ENCODE measurements at places on chromosomes 12 and 14.
A peak's percentile ranks its signal among the peaks of the same experiment; 100 is the strongest.

GRCh38 chr12:63228853-63229252, 77.9 kb upstream of the AVPR1A start:
- DNase-seq: no peak

DNA sequence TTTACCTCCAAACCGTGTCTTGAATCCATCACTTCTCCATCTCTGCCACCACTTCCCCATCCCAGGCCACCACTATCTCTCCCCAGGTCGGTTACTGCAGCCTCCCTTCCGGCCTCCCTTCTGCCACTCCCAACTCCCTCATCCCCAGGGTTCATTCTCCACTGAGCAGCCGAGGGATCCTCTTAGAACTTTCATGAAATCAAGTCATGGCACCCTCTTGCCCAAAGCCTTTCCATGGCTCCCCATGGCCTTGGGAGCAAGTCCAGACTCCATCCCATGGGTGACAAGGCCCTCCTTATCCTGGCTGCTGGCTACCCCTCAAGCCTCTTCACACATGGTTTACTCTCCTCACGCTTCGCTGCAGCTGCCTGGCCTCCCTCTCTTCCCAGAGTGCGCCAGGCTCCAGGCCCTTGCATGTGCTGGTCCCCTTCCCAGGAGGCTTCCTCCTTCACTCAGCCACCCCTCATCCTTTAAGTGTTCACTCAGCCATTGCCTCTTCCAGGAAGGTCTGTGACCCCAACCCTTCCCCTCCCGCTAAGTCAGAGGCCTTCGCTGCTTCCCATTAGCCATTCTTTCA, 17.9 kb upstream of the SH2B3 start:
- no peak for DNase-seq

GRCh38 chr12:18718462-18718861, 19.4 kb downstream of the PLCZ1 start:
- DNase-seq: no peak

GRCh38 chr14:88234442-88234841, 88.6 kb downstream of the KCNK10 start:
- no peak for DNase-seq

DNA sequence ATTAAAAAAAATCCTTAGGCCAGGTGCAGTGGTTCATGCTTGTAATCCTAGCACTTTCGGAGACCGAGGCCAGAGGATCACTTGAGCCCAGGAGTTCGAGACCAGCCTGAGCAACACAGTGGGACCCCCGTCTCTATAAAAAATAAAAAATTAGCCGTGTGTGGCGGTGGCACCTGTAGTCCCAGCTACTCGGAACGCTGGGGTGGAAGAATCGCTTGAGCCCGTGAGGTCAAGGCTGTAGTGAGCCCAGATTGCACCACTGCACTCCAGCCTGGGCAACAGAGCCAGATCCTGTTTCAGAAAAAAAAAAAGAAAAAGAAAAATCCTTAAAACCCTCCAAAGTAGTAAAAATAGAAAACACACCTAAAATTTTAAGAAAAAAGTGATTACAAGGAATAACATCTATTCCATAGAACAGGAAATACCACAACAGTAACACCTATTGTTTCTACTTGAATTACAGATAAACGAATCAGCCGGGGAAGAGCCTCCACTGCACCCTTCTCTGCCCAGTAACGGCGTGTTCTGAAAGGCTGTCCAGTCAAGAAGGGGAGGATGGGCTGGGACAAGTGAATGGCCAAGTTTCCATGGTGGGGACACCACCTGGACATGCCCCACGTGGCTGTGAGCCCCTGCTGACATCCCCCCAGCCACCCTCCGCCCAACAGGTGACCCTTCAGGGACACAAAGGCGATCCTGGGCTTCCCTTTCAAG, 17.8 kb downstream of the POLE start:
- DNase-seq: no peak

DNA sequence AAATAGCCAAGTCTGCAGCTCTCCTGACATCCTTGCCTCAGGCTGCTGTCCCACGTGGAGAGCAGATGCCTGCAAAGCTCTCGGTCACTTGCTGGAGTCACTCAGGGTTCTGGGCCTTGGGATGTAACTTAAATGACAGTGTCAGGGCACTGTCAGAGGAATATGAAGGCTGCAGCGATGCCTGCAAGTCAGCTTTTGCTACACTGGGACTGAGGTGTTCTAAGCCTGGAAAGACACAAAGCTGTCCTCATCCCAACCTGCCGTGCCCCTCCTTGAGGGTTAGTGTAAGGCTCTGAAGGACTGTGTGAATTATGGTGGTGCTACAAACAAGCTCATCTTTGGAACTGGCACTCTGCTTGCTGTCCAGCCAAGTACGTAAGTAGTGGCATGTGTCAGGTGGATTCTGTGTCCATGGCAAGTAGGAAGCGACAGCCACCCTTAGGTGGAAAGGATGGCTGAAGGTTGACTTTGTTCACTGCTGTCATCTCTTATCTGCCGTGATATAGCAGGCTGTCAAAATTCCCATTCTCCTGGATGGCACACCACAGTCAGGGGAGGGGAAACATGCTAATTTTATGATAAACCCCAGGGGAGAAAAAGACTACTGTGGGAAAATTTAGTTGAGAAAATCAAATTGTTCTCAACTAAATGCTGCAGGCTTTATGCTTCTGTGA, 79.9 kb downstream of the DAD1 start:
- DNase-seq: no peak

- DNase-seq: no peak
These were observed 62.0 kb downstream of the PLEKHG7 start for GRCh38 chr12:92764831-92765230.

DNA sequence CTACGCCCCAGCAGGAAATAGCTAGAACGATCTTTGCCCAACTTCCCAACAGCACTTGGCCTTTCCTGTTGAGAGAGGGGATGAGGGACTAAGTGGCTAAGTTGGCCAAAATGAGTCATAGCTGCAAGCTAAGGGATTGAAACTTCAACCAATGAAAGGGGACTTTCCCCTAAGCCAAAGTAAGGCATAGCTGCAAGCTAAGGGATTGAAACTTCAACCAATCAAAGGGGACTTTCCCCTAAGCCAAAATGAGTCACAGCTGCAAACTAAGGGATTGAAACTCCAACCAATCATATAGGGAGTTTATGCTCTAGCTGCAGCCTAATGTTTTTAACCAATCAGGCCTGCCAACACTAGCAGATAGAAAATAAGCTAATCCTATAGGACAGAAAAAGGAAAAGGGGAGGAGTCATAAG, 100.5 kb upstream of the SSTR1 start:
- no peak for DNase-seq

DNA sequence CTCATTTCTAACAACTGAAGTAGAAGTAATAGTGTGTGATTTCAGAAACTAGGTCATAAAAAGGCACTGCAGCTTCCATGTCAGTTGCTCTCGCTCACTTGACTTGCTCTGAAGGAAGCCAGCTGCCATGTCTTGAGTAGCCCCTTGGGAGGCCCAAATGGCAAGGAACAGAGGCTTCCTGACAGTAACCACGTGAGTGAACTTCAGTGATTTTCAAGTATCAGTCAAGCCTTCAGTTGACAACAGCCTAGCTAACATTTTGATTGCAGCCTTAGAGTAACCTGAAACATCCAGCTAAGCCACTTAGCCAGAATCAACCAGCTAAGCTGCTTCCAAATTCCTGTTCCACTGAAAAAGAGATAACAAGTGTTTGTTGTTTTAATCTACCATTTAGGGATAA, 26.7 kb downstream of the TOGARAM1 start:
- no peak for DNase-seq

GRCh38 chr12:131872154-131873051, 22.0 kb upstream of the ULK1 start:
- no peak for DNase-seq

- DNase-seq: no peak
These were observed 730 bp downstream of the PPP1R3E start for GRCh38 chr14:23301969-23302289.

DNA sequence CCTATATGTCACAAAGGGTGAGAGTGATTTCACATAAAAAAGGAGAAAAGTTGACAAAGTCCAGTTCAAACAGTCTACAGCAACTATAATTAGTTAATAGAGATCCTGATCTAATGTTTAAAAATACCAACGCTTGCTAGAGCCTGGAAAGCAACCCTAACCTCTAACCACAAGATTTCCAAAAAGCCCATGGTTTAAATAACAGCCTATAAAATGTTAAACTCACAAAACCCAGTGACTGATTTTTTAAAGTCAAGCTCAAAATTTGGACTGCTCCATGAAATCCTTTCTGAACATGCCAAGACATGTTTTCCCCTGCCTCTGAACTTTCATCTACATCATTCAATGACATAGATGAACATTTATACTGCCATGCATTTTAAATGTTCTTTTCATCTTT, 81.6 kb downstream of the PLEKHG7 start:
- DNase-seq: peak; percentile 5

DNA sequence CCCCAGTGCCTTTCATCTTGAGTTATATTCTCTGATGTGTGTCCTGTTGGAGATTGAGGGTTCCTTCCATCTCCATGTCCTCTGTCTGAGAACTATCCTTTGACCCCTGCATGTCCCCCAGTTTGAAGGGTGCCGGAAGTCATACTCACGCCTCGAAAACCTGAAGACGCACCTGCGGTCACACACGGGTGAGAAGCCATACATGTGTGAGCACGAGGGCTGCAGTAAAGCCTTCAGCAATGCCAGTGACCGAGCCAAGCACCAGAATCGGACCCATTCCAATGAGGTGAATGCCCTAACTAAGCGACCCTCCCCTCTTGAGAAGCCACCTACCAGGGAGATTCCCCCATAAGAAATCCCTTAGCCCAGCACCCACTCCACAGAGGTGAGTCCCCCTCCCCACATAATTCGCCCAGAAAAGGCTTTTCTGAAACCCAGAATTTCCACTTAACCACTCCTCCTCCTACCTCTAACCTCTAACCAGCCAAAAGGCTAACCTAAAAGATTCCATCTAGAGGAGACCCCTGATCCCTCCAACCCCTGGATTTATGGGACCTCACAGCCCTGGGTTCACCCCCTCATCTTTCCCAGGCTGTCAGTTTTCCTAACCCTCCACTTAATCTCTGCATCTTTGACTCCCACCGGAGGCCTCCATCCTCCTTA, 7.8 kb downstream of the GLI1 start:
- no peak for DNase-seq

DNA sequence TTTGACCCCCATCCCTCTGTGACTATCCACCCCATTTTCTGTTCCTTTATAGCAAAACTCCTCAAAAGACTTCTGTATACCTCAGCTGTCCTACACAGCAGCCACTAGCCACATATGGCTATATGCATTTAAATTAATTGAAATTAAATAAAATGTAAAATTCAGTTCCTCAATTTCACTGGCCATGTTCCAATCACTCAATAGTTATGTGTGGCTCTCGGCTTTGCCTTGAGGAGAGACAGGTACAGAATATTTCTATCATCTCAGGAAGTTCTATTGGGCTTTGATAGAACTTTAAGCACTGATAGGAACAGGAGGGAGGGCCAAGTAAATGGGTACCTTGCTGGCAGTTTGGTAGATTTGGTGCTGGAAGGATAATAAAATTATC, 280.3 kb upstream of the AMIGO2 start:
- DNase-seq: no peak
